A549 treated with RU486 at 1 μM for 4 hours (cell line): ENCODE measurements at places on chromosomes 1 and 21. TPM values are rescaled to one million over a fixed set of nuclear protein-coding genes. Genes with fewer than 3 reads are reported as not detected.

PTPRC gene
- not detected in 5 replicates for total RNA-seq

C1orf87 gene
- not detected in 5 replicates for total RNA-seq

PLA2G4A gene
- 5.9 to 12.5 TPM (median 9.9 TPM) in 5 replicates for total RNA-seq

SMIM11 gene
- total RNA-seq, result 4.4 to 19.3 TPM (median 9.8 TPM) in 5 replicates

TMEM269 gene
- total RNA-seq, result 0.08 to 0.18 TPM (median 0.12 TPM) in 4 of 5 replicates, not detected in the other

DMBX1 gene
- 0.71 to 1.2 TPM (median 1.0 TPM) in 5 replicates for total RNA-seq

EFNA4 gene
- 7.2 to 9.3 TPM (median 7.9 TPM) in 5 replicates for total RNA-seq

WDR47 gene
- total RNA-seq, result 4.4 to 7.2 TPM (median 7.1 TPM) in 5 replicates

GRHL3 gene
- total RNA-seq, result 0.53 to 0.77 TPM (median 0.67 TPM) in 5 replicates

BGLAP gene
- 0.66 TPM in 1 of 5 replicates, not detected in the others for total RNA-seq

BEND5 gene
- total RNA-seq, result not detected in 5 replicates
